ENCODE measurements at places on chromosomes 3 and 15. TPM values are rescaled to one million over a fixed set of nuclear protein-coding genes. Genes with fewer than 3 reads are reported as not detected.

SCAMP2 gene
- total RNA-seq: 122 TPM

DNA sequence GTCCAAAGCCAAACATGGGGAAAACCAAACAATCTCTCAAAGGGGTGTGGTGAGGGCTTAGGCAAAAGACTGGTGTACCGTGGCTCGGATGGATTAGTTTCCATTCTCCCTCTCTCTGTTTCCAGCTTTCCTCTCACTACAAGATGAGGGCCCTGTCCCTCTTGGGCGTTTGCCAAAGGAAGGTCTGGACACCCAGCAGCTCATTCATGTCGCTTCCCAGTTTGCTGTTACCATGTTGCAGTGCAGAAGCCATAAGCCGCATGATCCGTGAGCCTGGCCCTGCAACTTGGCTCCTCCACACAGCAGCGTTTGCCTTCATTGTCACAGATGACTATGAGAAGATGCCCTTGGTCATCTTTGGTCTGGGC lies 92.2 kb downstream of the APBA2 start:
- no peaks in the 10 kb centered on the region for H3K4me1 ChIP-seq
- no peak overlapping the region for H3K27ac ChIP-seq
- no peak for DNase-seq
- H3K36me3 ChIP-seq: no peaks in the 10 kb centered on the region

GRCh38 chr3:180980611-180981010 lies 8.9 kb downstream of the DNAJC19 start:
- H3K4me3 ChIP-seq: no peak overlapping the region
- H3K4me1 ChIP-seq: no peaks in the 10 kb centered on the region
- H3K36me3 ChIP-seq: peaks cover 76% of the 10 kb centered on the region
- DNase-seq: no peak

GRCh38 chr3:127399154-127399553 lies 111.3 kb upstream of the PRR20G start:
- no peaks in the 10 kb centered on the region for H3K27me3 ChIP-seq
- no peak for DNase-seq
- H3K36me3 ChIP-seq: no peaks in the 10 kb centered on the region
- H3K27ac ChIP-seq: no peak overlapping the region

WNT7A gene
- 6.5 TPM for total RNA-seq

OR5K1 gene
- total RNA-seq: not detected

All from upper lobe of left lung (tissue), 6 donors.